ENCODE measurements at places on chromosomes 16 and 17. TPM values are rescaled to one million over a fixed set of nuclear protein-coding genes. Genes with fewer than 3 reads are reported as not detected.
A peak's percentile ranks its signal among the peaks of the same experiment; 100 is the strongest.

- peak; percentile 67 for DNase-seq
Observed at GRCh38 chr16:10601444-10602408, 21.3 kb upstream of the EMP2 start.

TLCD3A gene
- 2.3 TPM for total RNA-seq

DNA sequence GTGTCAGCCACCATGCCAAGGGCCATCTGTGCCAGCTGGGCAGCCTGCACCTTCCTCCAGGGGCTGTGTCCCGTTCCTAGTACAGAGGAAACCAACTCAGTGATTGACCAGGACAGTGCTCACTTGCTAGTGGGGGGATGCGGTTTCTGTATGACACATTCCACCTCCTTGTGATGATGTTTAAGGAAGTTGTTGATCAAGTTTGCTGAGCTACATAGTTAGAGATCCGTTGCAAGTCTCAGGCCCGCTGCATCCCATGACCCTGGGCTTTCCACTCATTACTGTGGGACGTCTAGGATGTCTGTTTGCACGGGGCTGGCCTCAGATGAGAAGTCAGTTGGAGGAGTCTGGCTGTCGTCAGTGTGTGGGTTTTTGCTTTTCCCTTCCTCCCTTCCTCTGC lies 33.6 kb downstream of the RNF213 start:
- DNase-seq: no peak

DNA sequence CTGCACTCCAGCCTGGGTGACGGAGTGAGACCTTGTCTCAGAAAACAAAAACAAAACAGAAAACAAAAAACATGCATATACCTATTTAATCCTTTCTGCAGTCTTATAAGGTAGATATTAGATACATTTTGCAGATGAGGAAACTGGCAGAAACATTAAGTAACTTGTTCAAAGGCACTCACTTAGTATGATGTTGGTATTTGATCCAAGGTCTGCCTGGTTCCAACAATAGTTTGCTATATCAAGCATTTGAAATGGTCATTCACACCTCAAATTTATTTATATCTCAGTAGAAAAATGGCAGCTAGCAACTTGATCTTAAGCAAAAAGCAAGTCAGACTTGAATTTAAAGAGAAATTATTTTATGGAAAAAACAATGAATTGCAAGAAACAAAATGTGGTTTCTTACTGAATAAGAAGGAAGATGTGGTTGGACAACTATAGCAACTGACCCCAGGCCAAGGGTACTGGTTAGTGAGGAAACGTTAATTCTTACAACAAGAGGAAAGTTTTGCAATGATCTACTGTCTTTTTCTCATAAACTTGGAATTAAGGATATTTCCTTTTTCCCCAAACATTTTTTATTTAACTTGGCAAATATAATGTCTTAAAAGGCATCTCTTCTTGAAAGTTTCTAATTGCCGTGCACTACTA lies 19.7 kb downstream of the DHRS7B start:
- DNase-seq: no peak

DNA sequence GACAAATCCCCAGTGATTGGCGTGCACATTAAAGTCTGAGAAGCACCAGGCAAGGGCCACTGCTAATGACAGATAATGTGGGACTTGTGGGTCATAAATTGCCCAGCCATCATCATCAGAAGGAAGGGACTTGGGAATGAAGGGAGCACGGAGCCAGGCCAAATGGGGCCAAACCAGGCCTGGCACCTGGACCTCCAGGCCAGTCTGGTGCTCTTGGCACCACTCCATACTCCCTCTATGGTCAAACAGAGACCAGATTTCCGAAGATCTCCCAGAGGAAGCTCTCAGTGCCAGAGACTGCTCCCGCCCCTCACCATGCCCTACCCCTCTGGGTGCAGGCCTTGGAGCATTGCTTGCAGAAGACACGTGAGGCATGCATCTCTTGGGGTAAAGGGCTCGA lies 142.2 kb downstream of the CCDC182 start:
- DNase-seq: no peak

DNA sequence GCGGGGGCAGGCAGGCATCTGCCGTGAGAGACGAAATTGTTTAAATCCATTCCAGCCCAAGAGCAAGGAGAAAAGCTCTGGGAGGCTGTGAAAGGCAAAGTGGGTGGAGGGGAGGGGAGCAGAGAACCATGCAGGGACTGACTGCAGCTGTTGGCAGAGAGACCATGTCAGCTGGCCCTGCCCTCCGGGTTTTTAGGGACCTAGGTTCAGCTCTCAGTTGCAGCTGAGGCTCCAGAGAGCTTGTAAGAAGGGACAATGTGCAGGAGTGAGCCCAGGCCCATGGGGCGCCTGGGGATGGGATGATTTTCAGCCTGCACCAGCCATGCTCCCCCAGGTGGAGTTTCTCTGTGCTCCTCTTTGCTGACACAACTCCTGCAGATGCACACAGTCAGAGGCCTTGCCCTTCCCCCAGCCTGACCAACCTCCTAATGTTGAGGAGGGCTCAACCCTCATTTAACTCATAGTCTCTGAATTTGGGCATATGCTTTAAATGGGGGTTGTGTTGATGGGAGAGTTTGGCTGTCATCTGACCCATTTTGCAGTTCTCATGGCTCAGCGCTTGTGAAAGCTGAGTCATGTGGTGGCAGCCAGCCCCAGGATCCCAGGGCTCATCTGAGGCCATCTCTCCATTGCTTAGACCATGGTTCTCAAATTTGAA lies 70.9 kb downstream of the PLXDC1 start:
- peak; percentile 74 for DNase-seq

ACADVL gene
- total RNA-seq: 2,270 TPM

DNA sequence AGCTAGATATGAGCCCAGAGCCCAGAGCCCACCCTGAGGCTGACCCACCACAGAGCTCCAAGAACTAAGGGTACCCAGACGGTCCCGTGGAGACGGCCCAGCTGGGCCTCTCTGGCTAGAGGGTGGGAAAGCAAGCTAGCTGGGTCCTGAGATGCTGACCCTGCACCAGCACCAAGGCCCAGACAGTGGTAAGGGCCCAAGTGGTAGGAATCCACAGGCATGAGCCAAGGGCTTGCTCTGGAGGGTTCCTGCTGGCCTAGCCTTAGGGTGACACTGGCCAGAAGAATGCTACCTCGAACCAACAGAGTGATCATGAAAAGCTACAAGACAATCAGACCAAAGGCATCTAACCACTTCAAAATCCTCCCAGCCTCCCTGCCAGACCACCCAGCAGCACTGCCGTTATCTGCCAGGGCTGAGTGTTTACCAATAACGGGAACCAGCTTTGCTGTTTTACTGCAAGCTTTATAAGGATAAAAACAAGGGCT lies 13.2 kb downstream of the HIC1 start:
- DNase-seq: no peak

DNA sequence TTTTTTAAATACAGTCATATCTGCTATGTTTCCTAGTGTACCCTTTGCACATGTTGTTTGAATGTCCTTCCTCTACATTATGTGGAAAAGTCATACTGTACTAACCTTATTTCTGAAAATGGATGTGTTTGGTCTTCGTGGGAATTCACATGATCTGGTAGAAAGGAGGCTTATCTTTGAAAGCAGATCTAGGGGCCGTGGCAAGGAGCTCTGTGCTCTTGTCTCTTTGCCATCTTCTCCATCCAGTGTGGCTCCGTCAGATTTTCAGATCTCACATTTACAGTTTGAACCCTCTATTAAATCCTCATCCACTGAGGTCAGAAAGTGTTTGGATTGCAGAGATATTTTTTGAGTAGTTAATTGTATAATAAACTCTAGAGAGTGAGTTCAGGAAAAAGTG lies 32.9 kb downstream of the MAP2K4 start:
- DNase-seq: no peak

DNA sequence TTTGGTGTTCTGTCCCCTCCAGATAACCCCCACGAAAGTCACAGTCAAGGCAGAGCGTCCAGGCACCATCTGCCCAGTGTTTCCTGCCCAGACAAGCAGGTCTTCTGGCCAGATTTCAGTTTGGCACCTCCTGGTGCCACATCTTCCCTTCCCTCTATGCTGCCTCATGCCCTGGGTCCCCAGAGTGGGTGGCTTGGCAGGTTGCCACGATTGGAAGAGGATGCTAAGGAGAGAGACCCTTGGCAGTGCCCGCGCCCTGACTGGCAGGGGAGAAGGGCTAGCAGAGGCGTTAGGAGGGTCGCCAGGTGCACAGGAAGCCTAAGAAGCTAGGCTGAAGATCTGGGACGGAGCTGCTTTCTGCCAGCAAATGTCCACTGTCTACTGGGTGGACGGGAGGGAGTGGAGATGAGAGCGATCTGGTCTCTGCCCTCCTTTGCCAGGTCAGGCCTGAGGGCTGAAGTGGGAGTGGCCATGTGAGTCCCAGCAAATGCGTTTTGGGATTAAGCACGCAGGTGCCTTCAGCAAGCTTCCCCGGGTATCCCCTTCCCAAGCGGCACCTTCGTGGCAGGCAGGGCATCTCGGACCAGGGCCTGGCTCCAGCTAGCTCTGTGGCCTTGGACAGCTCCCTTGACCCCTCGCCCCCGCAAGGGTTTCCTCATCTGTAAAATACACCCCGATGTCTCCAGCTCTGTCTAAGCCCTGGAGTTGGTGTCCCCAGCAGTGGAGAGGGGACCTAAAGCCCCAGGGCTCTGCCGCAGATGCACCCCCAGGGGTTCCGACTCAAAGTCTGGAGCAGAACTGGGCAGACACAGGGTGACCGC lies 13.4 kb upstream of the CD300A start:
- peak; percentile 35 for DNase-seq

JUP gene
- total RNA-seq: 217 TPM

MYCBPAP gene
- total RNA-seq: 0.55 TPM

DNA sequence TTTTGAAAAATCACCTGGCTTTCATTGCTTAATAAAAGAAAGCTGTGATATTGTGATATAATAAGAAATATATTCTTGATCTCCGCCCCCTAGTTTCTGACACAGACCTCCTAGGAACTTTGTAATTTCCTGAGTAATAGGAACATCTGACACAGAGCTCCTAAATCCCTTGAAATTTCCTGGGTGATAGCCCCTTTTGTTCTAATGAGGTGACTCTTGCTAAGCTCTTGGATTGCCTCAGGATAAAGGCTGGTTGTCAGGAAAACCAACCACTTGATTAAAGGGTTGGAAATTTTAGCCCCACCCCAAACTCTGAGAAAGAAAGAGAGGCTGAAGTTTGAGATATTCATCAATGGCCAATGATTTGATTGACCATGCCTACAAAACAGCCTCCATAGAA lies 326.4 kb upstream of the KIF2B start:
- DNase-seq: no peak

CTRB1 gene
- total RNA-seq: not detected

- DNase-seq: no peak
Observed at GRCh38 chr16:68784226-68784625, 47.1 kb downstream of the CDH1 start.

GRCh38 chr16:3945751-3946603 lies 65.5 kb upstream of the CREBBP start:
- DNase-seq: peak; percentile 53

DNA sequence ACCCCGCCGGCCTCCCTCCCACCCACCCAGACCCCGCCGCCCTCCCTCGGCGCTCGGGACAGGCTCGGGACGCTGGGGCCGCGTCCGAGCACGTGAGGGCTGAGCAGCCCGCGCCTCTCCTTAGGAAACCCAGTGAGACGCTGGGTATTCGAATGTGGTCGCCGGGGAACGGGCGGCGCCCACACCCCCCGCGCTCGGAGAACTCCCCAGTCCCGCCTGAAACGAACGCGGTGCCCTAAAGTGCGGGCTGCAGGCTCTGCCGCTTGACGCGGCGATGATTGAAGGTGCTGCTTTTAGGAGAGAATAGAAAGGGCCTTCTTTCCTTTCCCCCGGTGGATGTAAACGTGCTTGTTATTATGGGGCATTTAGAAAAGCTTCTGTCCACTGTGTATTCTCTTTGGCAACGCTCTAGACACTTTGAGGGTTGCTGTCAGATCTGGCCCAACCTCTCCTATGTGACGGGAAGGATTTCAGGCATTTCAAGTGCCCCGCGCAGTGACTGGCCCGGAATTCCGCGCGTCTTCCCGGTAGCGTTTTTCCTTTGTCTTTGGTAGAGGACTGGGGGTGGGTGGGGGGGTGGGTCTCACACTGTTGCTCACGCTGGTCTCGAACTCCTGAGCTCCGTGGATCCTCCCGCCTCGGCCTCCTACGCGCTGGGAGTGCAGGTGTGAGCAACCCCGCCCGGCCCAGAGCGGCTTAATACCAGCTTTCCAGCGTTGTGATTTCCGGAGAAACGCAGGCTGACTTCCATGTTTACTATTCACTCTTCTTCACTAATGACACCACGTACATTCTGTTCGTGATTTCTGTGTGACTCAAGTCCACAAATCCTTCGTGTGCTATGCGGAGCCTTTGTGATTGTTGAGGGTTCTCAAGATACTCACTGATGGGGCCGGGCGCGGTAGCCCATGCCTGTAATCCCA lies 21.8 kb upstream of the FOXK2 start:
- DNase-seq: peak; percentile 64

DNA sequence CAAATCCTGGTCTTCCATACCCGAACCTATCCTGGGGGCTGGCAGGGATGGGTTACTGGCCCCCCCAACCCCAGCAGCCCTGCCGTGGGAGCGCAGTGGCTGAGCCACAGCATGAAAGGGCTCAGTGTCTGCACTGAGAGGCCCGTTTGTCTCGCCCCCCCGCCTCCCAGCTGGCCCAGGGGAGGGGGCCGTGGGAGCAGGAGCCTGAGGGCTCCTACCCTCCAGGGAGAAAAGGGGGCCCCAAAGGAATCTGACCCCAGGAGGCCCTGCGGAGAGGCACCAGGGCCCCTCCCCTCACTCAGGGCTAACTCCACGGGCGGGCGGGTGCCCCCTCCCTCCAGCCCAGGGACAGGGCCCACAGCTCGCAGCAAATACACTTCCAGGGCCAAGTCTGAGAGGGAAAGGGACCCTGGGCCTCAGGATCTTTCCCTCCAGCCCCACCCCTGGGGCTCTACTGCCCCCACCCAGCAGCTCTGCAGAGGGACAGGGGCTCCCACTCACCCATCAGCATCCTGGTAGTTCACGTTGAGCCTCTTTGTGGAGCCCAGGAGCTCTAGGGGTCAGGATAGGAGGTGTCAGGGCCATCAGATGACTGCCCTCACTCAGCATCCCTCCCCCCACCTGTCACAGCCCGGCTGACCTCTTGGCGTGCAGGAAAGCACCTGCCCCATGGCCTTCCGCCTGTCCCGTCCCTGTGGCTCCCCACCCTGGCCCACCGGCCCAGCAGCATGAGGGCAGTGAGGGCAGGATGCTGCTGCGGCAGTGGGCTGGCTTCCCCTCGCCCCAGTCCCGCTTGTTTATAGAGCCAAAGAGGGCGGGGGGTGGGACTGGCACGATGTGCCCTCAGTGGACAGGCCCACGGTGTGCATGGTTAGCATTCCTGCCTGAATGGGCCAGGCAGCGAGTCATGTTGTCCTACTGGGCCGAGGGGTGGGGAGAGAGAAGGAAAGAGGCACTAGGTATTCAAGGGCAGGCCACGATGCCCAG lies 7.3 kb downstream of the CASKIN2 start:
- DNase-seq: no peak

DNA sequence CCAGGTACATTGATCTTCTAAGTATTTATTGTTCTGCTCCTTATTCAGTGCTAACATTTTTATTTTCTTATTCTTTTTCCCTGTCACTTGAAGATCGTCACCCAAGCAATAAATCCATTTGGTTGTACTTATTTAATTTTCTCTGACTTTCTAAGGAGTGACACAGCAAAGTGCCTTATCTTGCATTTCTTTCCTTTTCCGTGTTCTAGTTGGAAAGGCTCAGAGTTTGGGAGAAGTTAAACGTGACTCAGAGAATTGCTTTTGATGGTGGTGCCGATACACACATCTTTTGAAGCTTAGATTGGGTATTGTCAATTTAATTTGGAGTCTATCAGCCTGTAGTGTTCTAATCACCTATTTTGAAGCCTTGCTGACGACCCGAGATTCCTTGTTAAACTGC lies 72.0 kb downstream of the PITPNC1 start:
- no peak for DNase-seq

- DNase-seq: no peak
Observed at GRCh38 chr17:31404028-31404949, 12.8 kb downstream of the RAB11FIP4 start.

CDRT4 gene
- 1.4 TPM for total RNA-seq

GRCh38 chr17:32453370-32453769 lies 9.1 kb downstream of the PSMD11 start:
- DNase-seq: no peak

All from left ventricle myocardium superior (tissue), 1 donor.